CD4-positive, alpha-beta memory T cell (primary cell): ENCODE measurements at places on chromosomes 3 and 15. TPM values are rescaled to one million over a fixed set of nuclear protein-coding genes. Genes with fewer than 3 reads are reported as not detected.

FETUB gene
- not detected for total RNA-seq

STRIT1 gene
- total RNA-seq, result not detected

GOLGA6L10 gene
- 3.0 TPM for total RNA-seq

HLTF gene
- 22.8 TPM for total RNA-seq

PLCB2 gene
- total RNA-seq, result 211 TPM

ZCWPW2 gene
- total RNA-seq, result 1.5 TPM

ATP13A4 gene
- 3.0 TPM for total RNA-seq

CFAP100 gene
- total RNA-seq, result not detected

QTRT2 gene
- total RNA-seq, result 35.7 TPM

MAPKBP1 gene
- total RNA-seq, result 39.7 TPM

SENP7 gene
- total RNA-seq, result 69.7 TPM

CCDC33 gene
- not detected for total RNA-seq

CAMK2N2 gene
- total RNA-seq, result not detected

CELSR3 gene
- 3.3 TPM for total RNA-seq

GOLGA8J gene
- total RNA-seq, result 0.20 TPM

ACP3 gene
- not detected for total RNA-seq

MINDY2 gene
- 17.3 TPM for total RNA-seq

SLC12A1 gene
- total RNA-seq, result not detected

SEMA3B gene
- total RNA-seq, result 0.50 TPM

GHSR gene
- not detected for total RNA-seq

TCTA gene
- total RNA-seq, result 38.0 TPM

IFT57 gene
- total RNA-seq, result 24.1 TPM

OR5K2 gene
- total RNA-seq, result not detected

TPRG1 gene
- total RNA-seq, result 61.4 TPM

KCNMB3 gene
- total RNA-seq, result 0.87 TPM

PLS1 gene
- 2.7 TPM for total RNA-seq

AP4E1 gene
- 15.2 TPM for total RNA-seq

MOBP gene
- not detected for total RNA-seq
